RCC 7860 (cell line): ENCODE measurements at places on chromosomes 1 and 21.

GRCh38 chr1:243930822-243931671, 81.0 kb upstream of the AKT3 start:
- no peak for DNase-seq

DNA sequence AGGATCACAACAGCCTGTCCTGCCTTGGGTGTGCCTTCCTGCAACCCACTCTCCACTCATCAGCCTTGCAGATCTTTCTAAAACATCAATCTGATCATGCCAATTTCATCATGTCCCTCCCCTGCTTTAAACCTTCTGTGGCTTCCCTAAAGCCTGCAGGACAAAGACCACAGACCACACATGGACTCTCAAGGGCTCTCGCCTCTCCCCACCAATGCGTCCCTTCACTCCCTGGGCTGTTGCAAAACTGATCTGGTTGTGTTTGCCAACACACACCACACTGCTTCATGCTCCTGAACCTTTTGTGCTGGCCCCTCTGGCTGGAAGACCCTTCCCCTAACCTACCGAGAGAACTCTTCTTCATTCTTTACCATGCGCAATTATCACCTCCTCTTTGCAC, 72.4 kb downstream of the ITPKB start:
- DNase-seq = no peak

GRCh38 chr1:41073971-41074370, 52.4 kb upstream of the SLFNL1 start:
- peak; percentile 67 for DNase-seq

DNA sequence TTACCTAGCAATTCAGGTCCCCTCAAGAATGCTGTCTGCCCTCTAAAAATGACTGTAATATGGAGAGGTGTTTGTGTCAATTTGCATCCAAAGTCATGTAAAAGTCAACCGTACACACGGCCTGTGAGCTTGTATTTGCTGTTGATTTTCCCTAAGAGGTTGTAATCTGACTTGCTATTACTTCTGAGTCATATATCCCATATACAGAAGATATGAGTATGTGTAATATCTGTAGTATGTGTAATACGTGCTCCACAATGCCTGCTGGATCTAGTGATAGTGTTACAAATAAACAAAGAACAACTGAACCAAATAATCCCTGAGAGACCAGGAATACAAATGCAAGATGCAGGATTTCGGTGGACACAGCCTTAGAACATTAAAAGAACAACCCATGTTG, 1.4 kb upstream of the KCNJ6 start:
- DNase-seq = peak; percentile 45

- DNase-seq = no peak
These were observed 1490.8 kb downstream of the BRINP3 start for GRCh38 chr1:188986745-188987417.

DNA sequence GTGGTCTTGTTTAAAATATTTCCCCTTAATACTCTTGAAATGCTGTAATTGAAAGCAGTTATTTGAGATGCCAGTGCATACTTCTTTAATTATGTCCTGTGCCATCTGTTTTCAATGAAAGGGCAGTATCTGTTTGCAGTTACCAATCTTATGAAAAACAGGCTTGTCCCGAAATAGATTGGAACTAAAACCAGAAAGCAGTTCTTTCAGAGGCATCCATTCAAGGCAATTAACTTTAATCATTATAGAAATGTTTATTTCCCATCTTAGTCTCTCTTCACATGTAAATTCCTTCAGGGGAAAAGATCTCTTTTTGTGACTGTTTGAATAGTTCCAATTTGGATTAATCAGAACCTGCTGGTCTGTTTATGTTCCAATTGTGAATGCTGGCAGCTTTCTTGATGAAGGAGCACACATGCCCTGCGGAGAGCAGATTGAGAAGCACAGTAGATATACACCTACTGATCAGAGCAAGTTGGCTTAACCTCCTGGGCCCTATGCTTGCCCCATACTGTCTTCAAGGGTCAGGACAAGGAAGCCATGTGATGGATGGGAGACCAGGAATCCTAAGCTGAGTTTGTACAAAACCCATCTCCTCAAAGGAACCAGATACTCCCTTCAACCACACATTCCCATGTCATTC, 41.6 kb upstream of the MROH9 start:
- no peak for DNase-seq

GRCh38 chr21:33940881-33941245, 25.3 kb upstream of the ATP5PO start:
- DNase-seq = no peak
